Activated T-helper 2 cell treated with anti-CD3 and anti-CD28 coated beads, Interferon-gamma antibody, Interleukin-2, Interleukin-4, amounts not matched to agents 10 μg/mL and 5 μg/mL and 100 μg/mL, durations not matched to agents 14 hours and 24 hours and 36 hours (primary cell): ENCODE measurements at places on chromosomes 6 and 20. TPM values are rescaled to one million over a fixed set of nuclear protein-coding genes. Genes with fewer than 3 reads are reported as not detected.

- DNase-seq, result no peak
These were observed 9.3 kb upstream of the BCAS1 start for GRCh38 chr20:54079652-54080051.

GRCh38 chr6:159716247-159717096 lies 10.8 kb upstream of the WTAP start:
- no peak for DNase-seq

GRCh38 chr6:90251295-90251992 lies 45.2 kb downstream of the BACH2 start:
- DNase-seq, result no peak

DNA sequence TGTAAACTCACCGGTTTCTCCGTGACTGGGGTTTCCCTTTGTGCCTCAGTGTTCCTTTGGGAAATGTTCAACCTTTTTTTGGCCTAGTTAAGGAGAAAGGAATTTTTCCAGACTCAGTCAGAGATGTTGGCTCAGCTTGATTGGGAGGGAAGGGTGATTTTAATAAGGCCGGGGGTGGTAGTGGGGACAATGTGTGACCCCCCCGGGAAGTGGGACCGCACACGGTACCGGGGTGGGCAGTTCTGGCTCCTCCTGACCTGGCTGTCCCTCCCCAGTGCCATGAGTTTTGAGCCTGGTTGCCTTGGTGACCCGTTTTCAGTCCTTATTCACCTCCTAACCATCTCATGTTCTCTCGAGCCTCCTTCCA lies 132.7 kb downstream of the SNX5 start:
- DNase-seq, result no peak

- no peak for DNase-seq
These were observed 178.4 kb downstream of the MAFB start for GRCh38 chr20:40510622-40511021.

- no peak for DNase-seq
These were observed 5.1 kb upstream of the KIAA0408 start for GRCh38 chr6:127464161-127464880.

DNA sequence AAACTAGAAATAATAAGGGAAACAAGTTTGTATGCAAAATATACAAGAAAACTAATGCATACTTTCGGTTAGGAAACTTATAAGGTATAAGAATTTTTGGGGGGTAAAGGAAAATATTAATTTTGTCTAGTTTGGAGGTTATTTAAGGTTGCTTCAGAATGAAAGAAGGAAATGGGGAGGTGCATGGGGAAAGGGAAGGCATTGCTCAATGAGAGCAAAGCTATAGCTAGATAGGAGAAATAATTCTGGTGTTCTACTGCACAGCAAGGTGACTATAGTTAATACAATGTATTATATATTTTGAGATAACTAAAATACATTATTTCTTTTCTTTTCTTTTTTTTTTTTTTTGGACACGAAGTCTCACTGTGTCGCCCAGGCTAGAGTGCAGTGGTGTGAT lies 5.4 kb upstream of the MYMX start:
- DNase-seq, result no peak

- no peak for DNase-seq
These were observed 6.8 kb downstream of the BNIP5 start for GRCh38 chr6:36329798-36330291.

- no peak for DNase-seq
These were observed 7.6 kb downstream of the DHX35 start for GRCh38 chr20:38969708-38970107.

- DNase-seq, result no peak
These were observed 17.1 kb downstream of the RIPOR2 start for GRCh38 chr6:24918641-24919055.

DNA sequence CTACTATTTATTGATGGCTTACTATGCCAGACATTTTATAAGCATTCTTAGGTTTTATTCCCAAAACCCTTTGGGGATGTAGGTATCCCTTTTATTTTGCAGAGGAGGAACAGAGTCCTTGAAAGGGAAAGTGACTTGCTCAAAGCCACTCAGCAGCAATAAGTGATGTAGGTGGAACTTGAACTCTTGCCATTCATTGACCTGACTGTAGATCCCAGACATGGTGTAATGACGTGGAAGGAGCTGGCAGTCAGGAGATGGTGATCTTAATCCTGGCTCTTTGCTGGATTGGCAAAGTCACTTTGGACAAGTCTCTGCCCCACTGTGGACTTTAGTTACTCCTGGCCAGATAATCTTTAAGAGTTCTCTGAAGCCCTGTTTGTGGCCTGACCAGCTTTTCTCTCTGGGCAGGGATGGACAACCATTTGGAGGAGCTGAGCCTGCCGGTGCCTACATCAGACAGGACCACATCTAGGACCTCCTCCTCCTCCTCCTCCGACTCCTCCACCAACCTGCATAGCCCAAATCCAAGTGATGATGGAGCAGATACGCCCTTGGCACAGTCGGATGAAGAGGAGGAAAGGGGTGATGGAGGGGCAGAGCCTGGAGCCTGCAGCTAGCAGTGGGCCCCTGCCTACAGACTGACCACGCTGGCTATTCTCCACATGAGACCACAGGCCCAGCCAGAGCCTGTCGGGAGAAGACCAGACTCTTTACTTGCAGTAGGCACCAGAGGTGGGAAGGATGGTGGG lies 1.6 kb downstream of the DBNDD2 start:
- no peak for DNase-seq

DNA sequence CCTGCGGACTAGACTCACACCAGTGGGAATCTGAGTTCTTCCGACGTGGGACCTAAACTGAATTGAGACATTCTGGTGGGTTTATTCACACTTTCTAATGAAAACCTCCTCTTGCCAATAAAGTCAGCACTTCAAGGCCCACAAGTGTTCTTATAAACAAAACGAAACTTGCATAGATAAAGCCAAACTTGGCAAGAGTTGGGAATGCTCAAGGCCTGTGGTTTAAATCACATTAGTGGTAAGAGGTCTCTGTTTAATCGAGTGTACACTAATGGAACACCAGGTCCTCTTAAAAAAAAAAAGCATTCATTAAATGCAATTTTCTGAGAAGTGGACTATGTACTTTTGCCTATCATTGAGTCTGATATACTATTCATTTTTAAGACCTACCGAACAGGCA lies 143.3 kb downstream of the SMOC2 start:
- DNase-seq, result no peak

DNA sequence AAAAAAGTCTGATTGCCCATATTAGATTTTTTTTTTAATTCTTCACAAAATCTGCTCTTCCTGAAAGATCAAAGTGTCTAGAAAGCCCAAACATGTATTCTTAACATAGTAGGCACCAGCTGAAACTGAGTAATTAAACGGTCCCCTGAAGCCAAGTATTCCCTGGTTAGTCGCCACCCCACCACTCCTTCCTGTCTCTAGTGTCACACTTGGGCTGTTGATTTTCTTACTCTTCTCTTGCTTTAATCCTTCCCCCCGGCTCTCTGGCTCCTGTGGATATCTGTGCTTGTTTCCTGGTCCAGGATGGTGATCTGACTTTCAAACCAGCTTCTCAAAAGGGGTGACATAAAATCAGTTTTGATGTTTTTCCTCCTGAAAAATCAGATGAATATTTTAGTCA lies 162.9 kb downstream of the QKI start:
- no peak for DNase-seq

DNA sequence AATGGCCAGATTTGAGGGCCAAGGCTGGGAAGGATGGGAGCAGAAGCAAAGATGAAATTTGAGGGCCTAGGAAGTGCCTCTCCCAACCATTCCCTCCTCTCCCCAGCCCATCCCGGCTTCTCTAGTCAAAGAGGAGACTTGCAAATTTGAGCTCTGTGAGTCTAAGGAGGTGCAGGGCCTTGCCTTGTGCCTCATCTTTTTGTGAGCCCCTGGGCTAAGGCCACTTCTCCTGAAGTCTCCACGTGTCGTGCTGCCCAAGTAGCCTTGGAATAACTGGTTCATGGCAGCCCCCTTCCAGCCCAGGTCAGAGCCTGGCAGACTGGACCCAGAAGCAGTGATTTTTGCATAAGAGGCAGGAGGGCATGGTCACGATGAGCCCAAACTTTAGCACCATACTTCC lies 6.7 kb downstream of the PTGIS start:
- no peak for DNase-seq

- DNase-seq, result no peak
These were observed 55.4 kb downstream of the CDC5L start for GRCh38 chr6:44442833-44443444.

- no peak for DNase-seq
These were observed 165.0 kb upstream of the POU3F2 start for GRCh38 chr6:98669371-98669770.

GRCh38 chr6:3324262-3324942 lies 65.7 kb downstream of the PSMG4 start:
- no peak for DNase-seq

DNA sequence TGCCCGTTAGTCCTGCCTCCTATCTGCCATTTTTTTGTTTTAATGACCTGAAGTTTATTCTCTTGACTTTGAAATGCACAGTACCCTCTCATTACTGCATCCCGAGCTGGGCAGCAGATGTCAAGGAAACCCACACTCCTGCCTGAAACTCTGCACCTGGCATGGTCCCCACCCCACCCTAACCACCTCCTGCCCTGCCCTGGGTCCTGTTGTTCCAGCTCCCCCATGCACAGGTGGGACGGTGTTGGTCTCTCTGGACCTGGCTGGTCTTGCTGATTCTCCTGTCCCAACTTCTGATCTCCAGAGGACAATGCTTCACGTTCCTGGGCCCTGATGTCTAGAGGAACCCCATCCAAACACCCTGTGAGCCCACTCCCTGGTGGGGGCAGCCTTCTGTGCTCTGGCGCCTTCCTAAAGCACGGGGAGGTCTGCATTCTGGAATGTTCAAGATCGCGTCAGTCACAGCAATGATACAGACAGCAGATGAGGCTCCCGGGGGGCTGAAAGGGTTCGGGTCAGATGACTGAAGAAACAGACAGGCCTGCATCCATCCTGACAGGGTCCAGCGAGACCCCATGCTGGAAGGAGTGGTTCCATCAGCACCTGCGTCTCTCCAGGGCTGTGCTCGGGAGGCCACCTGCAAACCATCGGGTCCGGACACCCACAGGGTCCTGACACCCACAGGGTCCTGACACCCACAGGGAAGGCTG lies 73.6 kb downstream of the ERMARD start:
- DNase-seq, result no peak

- no peak for DNase-seq
These were observed 600.8 kb downstream of the MEI4 start for GRCh38 chr6:78253618-78254017.

DNA sequence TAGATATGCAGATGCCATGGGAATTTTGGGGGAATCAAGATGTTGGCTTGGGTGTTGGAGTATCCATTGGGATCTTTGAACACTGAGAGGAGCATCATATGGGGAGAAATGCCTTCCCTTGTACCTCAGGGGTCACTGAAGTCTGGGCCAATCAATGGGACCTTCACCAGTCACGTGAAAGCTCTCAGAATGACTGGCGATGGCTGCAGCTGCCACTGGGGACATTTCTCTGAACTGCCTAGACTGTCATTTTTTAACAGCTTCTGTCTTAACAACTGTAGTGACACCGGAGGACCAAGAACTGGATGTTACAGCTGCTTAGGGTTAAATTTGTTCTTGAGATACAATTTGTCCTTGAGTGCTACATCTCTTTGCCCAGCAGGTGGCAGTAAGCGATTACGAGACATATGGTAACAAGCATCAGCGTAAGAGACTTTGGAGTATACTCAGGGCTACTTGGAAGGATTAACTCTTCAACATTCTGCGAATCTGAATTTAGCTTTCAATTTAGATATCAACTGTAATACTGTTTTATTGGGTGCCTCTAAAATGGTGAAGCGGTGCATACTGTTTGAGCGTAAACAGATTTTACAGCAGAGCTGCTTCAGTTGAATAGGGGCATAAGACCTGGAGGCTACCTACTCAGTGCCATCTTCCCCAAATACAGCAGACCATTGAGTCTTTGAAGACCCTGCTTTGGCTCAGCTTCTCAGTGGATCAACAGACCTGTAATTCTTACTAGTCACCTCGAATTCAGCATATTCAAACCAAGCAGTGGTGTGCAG lies 36.0 kb downstream of the CCN2 start:
- peak; percentile 31 for DNase-seq

DNA sequence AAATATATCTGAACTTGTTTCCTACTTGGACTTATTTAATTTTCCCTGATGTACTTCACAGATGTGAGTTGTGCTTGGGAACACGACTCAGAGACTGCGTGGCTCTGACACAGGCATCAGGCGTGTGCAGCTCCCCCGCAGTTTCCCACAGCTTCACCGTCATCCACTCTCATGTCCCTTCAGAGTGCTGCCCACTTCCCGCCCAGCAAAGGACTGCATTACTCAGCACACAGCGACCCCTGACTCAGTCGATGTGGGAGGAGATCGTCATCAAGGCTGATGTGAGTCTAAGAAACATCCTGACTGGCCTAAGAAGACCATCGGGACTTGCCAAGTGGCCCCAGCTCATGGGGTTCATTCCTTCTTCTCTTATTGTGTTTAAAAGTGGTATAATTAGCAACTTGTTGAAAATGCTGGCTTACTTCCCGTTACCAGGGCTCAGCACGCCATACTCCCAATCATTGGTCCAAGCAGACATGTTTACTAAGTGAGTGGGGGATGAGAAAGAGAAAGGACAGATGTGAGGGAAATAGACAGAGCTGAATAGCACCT lies 539.4 kb upstream of the JARID2 start:
- peak; percentile 20 for DNase-seq

DNA sequence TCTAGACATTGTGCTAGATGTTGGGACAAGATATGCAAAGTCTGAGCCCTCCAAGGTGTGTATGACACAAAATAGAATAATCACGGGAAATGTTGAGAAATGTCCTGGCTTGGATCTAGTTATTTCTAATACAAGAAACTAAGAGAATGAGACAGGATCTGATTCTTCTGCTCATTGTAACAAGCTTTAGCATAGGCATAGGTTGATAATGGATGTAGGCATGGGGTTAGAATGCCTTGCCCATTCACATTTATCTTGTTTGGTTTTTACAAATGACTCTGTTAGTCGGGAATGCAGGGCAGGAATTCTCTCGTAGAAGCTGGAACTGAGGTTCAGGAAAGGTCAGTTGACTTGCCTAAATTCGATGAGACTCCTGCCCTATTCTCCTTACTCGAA lies 1.5 kb upstream of the SLC26A8 start:
- DNase-seq, result no peak

DNA sequence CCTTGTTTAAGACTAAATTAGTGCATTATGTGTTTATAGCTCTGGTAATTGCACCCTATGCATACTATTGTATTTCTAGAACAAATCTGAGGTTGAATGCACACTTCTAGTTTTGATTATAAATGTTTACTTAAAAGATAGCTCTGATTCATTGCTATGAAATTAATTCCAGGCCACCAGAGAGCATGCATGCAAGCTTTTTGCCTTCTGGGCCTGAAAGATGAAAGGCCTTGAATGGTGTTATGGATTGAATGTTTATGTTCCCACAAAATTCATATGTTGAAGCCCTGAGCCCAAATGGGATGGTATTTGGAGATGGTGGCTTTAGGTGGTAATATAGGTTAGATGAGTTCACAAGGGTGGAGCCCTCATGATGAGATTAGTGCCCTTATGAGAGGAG lies 695.0 kb upstream of the MAP3K7 start:
- DNase-seq, result no peak

- DNase-seq, result no peak
These were observed 369.4 kb downstream of the UTRN start for GRCh38 chr6:144654506-144654905.

HLA-DRB1 gene
- total RNA-seq, result 22.9 and 27.2 TPM in 2 replicates

FRMD1 gene
- total RNA-seq, result not detected in 2 replicates

NOX3 gene
- total RNA-seq, result not detected in 2 replicates

NAA20 gene
- 72.9 and 76.0 TPM in 2 replicates for total RNA-seq

BIRC7 gene
- not detected in 2 replicates for total RNA-seq

XKR7 gene
- total RNA-seq, result not detected in 2 replicates

DSTN gene
- total RNA-seq, result 61.2 and 64.3 TPM in 2 replicates

MOCS1 gene
- 1.2 and 1.6 TPM in 2 replicates for total RNA-seq

CCN5 gene
- total RNA-seq, result not detected in 2 replicates

MEI4 gene
- total RNA-seq, result not detected in 2 replicates

PRDM13 gene
- not detected in 2 replicates for total RNA-seq

CPNE1 gene
- 342 and 347 TPM in 2 replicates for total RNA-seq

ADAM33 gene
- not detected in 2 replicates for total RNA-seq
